ENCODE measurements at places on chromosomes 3 and 15. TPM values are rescaled to one million over a fixed set of nuclear protein-coding genes. Genes with fewer than 3 reads are reported as not detected.

- no peaks in the 10 kb centered on the region for H3K36me3 ChIP-seq
- H3K4me1 ChIP-seq: no peaks in the 10 kb centered on the region
- no peaks in the 10 kb centered on the region for H3K27me3 ChIP-seq
- H3K27ac ChIP-seq: peak overlapping the region; percentile 12
These were observed 32.2 kb upstream of the CDCP1 start for GRCh38 chr3:45178183-45179023.

DNA sequence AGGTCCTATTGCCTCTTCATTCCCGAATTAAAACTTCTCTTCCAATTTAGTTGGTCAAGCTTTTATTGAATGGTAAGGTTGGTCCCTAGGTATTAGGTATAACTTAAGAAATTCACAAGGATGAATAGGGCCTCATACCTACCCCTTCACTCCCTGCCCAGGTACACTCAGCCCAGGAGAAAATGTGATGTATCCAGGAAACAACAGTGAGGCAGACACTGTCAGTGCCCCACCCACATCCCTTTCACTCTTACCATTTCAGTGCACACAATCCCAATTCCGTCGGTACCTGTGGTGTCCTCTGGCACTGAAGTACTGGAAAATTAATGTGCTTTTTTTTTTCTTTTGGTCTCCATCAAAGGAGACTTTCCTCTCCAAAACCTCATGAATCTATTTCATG lies 10.5 kb upstream of the C3orf49 start:
- H3K4me3 ChIP-seq: no peak overlapping the region
- H3K27ac ChIP-seq: no peak overlapping the region
- no peaks in the 10 kb centered on the region for H3K27me3 ChIP-seq
- no peaks in the 10 kb centered on the region for H3K36me3 ChIP-seq
- DNase-seq: no peak

DNA sequence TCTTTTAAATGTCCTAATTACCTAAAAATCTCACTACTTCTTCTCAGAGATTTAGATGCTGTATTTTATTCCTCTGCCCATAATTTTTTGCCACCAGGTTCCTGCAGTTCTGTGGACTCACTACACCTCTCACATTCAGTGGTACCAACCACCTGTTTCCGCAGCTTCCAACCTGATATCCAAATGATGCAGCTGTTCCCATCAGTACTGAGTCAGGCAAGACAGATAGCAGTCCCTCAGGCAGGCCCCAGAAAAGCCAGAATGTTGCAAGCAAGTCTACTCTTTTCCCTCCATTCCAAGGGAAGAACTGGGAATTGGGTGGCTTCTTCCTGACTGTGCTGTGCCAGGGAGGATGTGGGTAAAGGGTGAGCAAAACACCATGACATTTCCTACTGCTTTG lies 39.0 kb downstream of the MNS1 start:
- H3K4me1 ChIP-seq: no peaks in the 10 kb centered on the region
- no peak for DNase-seq
- H3K27me3 ChIP-seq: no peaks in the 10 kb centered on the region
- no peak overlapping the region for H3K4me3 ChIP-seq

- no peaks in the 10 kb centered on the region for H3K4me1 ChIP-seq
- no peaks in the 10 kb centered on the region for H3K36me3 ChIP-seq
- DNase-seq: no peak
- H3K27ac ChIP-seq: no peak overlapping the region
- no peaks in the 10 kb centered on the region for H3K27me3 ChIP-seq
These were observed 1029.8 kb upstream of the GBE1 start for GRCh38 chr3:82791241-82791640.

DNA sequence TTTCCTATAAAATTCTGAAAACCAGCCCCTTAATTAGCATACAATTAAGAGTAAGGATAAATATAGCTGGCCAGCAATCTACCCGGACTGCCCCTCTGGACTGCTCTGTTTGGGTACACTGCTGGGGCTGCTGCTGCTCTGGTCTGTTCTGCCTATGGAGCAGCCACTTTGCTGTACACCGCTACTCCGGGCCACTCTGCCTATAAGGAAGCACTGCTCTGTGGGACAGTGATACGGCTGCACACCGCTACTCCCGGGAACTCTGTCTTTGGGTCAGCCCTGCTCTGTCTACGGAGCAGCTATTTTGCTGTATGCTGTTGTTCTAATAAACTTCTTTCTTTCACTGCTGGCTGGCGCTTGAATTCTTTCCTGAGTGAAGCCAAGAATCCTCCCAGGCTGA lies 316.5 kb upstream of the PLSCR5 start:
- no peak for DNase-seq
- H3K36me3 ChIP-seq: no peaks in the 10 kb centered on the region
- H3K4me3 ChIP-seq: no peak overlapping the region

DNA sequence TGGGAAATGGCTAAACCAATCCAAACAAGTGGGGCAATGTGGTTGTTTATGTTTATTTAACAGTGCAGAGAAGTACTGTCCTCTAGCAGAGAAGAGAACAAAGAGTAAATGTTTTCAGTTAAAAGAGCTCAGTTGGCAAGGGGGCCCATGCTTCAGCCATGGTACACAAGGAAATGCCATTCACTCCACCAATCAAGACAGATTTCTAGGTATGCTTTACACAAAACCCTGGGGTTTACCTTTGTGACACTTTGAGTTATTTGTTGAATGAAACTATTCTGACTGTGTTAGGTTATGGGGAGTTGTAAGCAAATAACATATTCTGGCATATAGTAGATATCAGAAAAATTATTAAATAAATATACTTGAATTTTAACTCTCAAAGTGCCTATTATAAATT lies 228.5 kb upstream of the MME start:
- H3K27me3 ChIP-seq: no peaks in the 10 kb centered on the region
- no peaks in the 10 kb centered on the region for H3K36me3 ChIP-seq
- H3K27ac ChIP-seq: no peak overlapping the region
- H3K4me1 ChIP-seq: no peaks in the 10 kb centered on the region
- H3K4me3 ChIP-seq: no peak overlapping the region
- no peak for DNase-seq

DNA sequence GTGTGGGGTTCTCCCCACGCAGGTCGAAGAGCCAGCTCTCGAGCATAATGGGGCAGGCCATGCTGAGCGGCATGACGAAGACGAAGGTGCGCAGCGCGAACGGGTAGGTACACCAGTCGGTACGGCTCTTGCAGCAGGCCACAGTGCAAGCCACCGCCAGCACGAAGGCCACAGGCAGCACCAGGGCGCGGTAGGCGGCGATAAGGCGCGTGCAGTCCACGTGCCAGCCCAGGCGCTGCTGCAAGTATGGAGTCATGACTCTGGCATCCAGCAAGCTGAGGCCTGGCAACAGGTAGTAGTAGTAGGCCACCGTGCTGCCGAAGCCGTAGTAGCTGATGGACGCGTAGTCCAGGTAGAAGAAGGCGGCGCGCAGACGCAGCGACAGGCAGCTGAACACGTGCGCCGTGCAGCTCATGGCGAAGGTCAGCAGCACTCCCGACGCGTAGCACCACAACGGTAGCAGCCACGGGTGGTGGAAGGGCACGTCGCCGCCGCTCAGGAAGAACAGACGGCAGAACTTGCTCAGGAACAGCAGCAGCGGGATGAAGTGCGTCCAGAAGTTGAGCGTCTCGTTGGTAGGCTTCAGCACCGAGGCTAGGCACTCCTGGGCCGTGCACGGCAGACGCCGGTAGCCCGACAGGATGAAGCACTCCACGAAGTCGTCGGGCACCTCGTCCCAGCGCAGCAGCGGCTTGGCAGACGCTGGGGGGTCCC lies 797 bp downstream of the PAQR9 start:
- H3K4me3 ChIP-seq: peak overlapping the region; percentile 50
- H3K27ac ChIP-seq: no peak overlapping the region
- no peaks in the 10 kb centered on the region for H3K4me1 ChIP-seq
- H3K36me3 ChIP-seq: no peaks in the 10 kb centered on the region
- no peaks in the 10 kb centered on the region for H3K27me3 ChIP-seq

DNA sequence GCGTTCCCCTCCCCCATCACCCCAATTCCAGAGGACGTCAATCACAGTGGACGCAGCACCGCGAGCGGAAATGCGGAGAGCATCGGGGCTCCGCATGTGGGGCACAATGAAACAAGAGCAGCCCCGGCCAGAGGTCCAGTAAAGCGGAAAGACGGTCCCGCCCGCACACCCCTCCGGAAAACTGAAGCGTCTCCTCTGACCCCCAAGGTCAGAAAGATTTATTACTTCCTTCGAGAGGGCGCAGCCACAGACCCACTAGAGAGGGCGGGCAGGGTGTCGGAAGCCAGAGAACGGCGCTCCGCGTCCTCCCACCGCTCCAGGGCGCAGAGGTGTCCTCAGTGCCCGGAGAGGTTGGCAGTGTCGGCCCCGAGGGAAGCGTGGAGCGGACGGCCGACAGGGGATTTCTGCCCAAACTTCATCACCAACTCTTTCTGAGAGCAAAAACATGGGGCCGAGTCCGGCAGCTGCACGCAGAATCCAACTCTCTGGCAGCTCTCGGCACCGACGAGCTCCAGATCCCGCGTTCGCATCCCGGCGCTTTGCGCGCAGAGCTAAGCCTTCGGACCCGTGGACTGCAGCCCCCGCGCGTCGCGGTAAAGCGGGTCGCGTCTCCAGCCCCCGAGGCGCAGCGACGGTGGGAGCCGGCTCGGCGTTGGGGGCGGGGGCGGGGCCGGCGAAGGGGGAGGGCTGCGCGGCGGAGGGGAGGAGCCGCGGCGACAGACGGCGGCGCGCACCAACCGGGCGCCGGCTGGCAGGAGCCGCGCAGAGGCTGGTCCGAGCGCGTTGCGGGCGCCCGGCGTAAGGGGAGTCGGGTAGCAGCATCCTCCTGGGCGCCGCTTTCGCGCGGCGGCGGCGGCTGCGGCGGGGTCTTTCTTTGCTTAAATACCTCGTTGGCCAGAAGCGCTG lies at the start of gene CHST2:
Gene CHST2, plus strand, starts transcription at position 763 of the 906 bp plus-strand sequence. CDS start 1,046 bp downstream, outside the sequence.
- peak within 1 kb of the TSS; percentile 75 for H3K4me3 ChIP-seq
- no peaks in the 10 kb centered on the region for H3K36me3 ChIP-seq
- no peaks in the 10 kb centered on the region for H3K27me3 ChIP-seq
- H3K4me1 ChIP-seq: no peaks in the 10 kb centered on the region
- DNase-seq: peak; percentile 77

DNA sequence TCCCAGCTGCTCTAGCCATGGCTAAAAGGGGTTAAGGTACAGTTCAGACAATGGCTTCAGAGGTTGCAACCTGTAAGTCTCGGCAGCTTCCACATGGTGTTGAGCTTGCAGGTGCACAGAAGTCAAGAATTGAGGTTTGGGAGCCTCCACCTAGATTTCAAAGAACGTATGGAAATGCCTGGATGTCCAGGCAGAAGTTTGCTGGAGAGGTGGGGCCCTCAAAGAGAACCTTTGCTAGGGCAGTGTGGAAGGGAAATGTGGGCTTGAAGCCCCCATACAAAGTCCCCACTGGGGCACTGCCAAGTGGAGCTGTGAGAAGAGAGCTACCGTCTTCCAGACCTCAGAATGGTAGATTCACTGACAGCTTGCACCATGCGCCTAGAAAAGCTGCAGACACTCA lies 73.7 kb downstream of the STT3B start:
- no peaks in the 10 kb centered on the region for H3K36me3 ChIP-seq
- DNase-seq: no peak
- no peaks in the 10 kb centered on the region for H3K27me3 ChIP-seq
- H3K4me3 ChIP-seq: no peak overlapping the region
- no peaks in the 10 kb centered on the region for H3K4me1 ChIP-seq

GRCh38 chr3:106206146-106206545 lies 337.3 kb upstream of the CBLB start:
- no peak overlapping the region for H3K27ac ChIP-seq
- no peaks in the 10 kb centered on the region for H3K36me3 ChIP-seq
- DNase-seq: no peak
- no peak overlapping the region for H3K4me3 ChIP-seq

- H3K4me1 ChIP-seq: no peaks in the 10 kb centered on the region
- no peaks in the 10 kb centered on the region for H3K36me3 ChIP-seq
- H3K27ac ChIP-seq: no peak overlapping the region
- H3K4me3 ChIP-seq: no peak overlapping the region
These were observed 271.0 kb downstream of the GABRG3 start for GRCh38 chr15:27241943-27242342.

DNA sequence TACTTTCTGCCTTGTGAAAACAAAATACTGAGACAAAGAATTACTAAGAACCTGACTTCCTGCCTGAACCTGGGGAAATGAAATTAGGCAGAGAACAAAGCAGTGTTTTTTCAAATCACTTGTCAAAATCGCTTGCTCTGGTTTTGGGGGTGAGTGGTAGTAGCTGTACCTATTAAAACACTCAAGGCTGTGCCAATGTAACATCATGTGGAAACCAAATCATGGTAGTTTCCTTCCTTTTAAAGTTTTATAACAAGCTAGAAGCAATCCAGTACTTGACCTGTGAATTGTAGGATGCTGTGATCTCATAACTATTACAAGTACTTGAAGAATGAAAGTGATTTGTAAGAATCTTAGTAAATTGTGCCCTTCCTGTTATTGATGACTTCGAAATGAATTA lies 6.7 kb downstream of the CMTM8 start:
- H3K36me3 ChIP-seq: no peaks in the 10 kb centered on the region
- H3K27ac ChIP-seq: no peak overlapping the region
- no peak for DNase-seq
- no peaks in the 10 kb centered on the region for H3K27me3 ChIP-seq
- no peaks in the 10 kb centered on the region for H3K4me1 ChIP-seq

DNA sequence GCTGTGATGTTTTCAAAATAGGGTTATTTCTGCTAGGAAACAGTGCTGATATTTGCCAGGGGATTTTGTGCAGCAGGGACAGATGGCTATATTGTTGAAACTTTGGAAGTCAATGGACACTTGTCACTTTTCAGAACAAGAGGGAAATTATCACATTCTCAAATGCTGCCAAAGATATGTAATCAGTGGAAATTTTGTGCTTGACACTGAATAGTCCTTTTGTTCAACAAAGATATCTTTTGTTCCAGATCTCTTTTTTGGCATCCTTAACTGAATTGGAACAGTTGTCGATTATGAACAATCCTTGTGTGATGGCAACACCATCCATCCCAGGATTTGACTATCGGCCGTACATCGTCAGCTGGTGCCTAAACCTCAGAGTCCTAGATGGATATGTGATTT lies 7.8 kb downstream of the CEP97 start:
- no peak for DNase-seq
- H3K4me1 ChIP-seq: no peaks in the 10 kb centered on the region
- no peak overlapping the region for H3K4me3 ChIP-seq
- H3K27ac ChIP-seq: no peak overlapping the region
- peaks cover 1% of the 10 kb centered on the region for H3K36me3 ChIP-seq

The OSTN gene
- total RNA-seq: 2.0 TPM

The PTPRG gene
- total RNA-seq: 150 TPM

The SHC4 gene
- 8.7 TPM for total RNA-seq

The SCG3 gene
- total RNA-seq: not detected

The STAC gene
- 12.5 TPM for total RNA-seq

The IMPDH2 gene
- 101 TPM for total RNA-seq

The IL5RA gene
- not detected for total RNA-seq

The XCR1 gene
- 0.26 TPM for total RNA-seq

The CNTN3 gene
- total RNA-seq: 3.4 TPM

The PLSCR4 gene
- 69.7 TPM for total RNA-seq

Data from aorta (tissue), 5 donors.